ENCODE measurements at places on chromosomes 16 and 17. TPM values are rescaled to one million over a fixed set of nuclear protein-coding genes. Genes with fewer than 3 reads are reported as not detected.

The WSCD1 gene
- polyA plus RNA-seq, result 2.6 TPM

The TBC1D3E gene
- polyA plus RNA-seq, result not detected

The KRT33A gene
- polyA plus RNA-seq, result not detected

The DHRS7C gene
- polyA plus RNA-seq, result 177 TPM

The ZNF263 gene
- polyA plus RNA-seq, result 8.3 TPM

The GLIS2 gene
- polyA plus RNA-seq, result 15.2 TPM

The ZNF423 gene
- 5.5 TPM for polyA plus RNA-seq

The ARHGDIG gene
- polyA plus RNA-seq, result 7.7 TPM

The MILR1 gene
- 2.5 TPM for polyA plus RNA-seq

The ADORA2B gene
- polyA plus RNA-seq, result 0.38 TPM

The RPRML gene
- polyA plus RNA-seq, result not detected

The KRT12 gene
- polyA plus RNA-seq, result not detected

The FN3KRP gene
- 14.1 TPM for polyA plus RNA-seq

The CNTNAP1 gene
- polyA plus RNA-seq, result 4.6 TPM

The GNG13 gene
- polyA plus RNA-seq, result not detected

The TAX1BP3 gene
- 248 TPM for polyA plus RNA-seq

The PPM1E gene
- 1.3 TPM for polyA plus RNA-seq

The CACNG4 gene
- 0.16 TPM for polyA plus RNA-seq

The CACNG3 gene
- polyA plus RNA-seq, result not detected

The CCL1 gene
- not detected for polyA plus RNA-seq

The PRRT2 gene
- polyA plus RNA-seq, result 4.8 TPM

The TMEM235 gene
- polyA plus RNA-seq, result not detected

The MPV17L gene
- 7.3 TPM for polyA plus RNA-seq

The EPX gene
- polyA plus RNA-seq, result not detected

The TMEM88 gene
- 74.5 TPM for polyA plus RNA-seq

The IRX6 gene
- 0.02 TPM for polyA plus RNA-seq

The CFAP97D1 gene
- 0.02 TPM for polyA plus RNA-seq

The BRIP1 gene
- polyA plus RNA-seq, result 0.05 TPM

The CACNB1 gene
- 6.4 TPM for polyA plus RNA-seq

The ZFP1 gene
- 3.8 TPM for polyA plus RNA-seq

The GAST gene
- polyA plus RNA-seq, result not detected

The MARVELD3 gene
- 0.02 TPM for polyA plus RNA-seq

The MT1E gene
- polyA plus RNA-seq, result 129 TPM

The LCAT gene
- 17.4 TPM for polyA plus RNA-seq

The TEX14 gene
- 0.27 TPM for polyA plus RNA-seq

The NEUROD2 gene
- polyA plus RNA-seq, result not detected

The CDK3 gene
- 2.9 TPM for polyA plus RNA-seq

The SLC22A31 gene
- 0.05 TPM for polyA plus RNA-seq

The TMEM114 gene
- not detected for polyA plus RNA-seq

The MYH2 gene
- not detected for polyA plus RNA-seq

The RUNDC3A gene
- polyA plus RNA-seq, result 1.6 TPM

The BOLA2 gene
- polyA plus RNA-seq, result 15.3 TPM

The CCL7 gene
- polyA plus RNA-seq, result not detected

The CCL18 gene
- 0.20 TPM for polyA plus RNA-seq

The RHBDF1 gene
- 29.6 TPM for polyA plus RNA-seq

The WNT9B gene
- 0.61 TPM for polyA plus RNA-seq

The PDE6G gene
- not detected for polyA plus RNA-seq

The PKD1 gene
- 98.4 TPM for polyA plus RNA-seq

The ENO3 gene
- polyA plus RNA-seq, result 455 TPM

The EMP2 gene
- polyA plus RNA-seq, result 34.4 TPM

The HOXB4 gene
- 1.1 TPM for polyA plus RNA-seq

The CD300A gene
- polyA plus RNA-seq, result 2.2 TPM

The TBC1D3K gene
- not detected for polyA plus RNA-seq

The KRTAP1-5 gene
- polyA plus RNA-seq, result not detected
